ENCODE measurements at places on chromosomes 5 and 9. TPM values are rescaled to one million over a fixed set of nuclear protein-coding genes. Genes with fewer than 3 reads are reported as not detected.

GRCh38 chr9:8223861-8224260 is 424.3 kb upstream of the DMAC1 start:
- no peak for DNase-seq

DNA sequence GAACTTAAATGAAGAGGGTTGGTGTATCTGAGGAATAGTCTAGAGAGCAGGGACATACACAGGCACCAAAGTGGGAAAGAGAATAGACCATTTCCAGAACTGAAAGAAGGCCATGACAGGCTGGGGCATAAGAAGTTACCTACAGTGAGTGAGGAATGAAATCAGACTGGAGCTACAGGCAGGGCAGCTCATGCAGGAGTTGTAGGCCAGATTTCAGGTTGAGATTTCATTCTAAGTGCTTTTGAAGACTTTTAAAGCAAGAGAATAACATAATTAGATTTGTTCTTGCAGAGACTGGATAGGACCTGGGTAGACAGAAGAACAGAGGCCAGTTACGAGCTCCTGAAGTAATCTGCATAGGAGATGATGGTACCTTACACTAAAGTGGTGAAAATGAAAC is 280.8 kb downstream of the KIAA0825 start:
- DNase-seq, result no peak

DNA sequence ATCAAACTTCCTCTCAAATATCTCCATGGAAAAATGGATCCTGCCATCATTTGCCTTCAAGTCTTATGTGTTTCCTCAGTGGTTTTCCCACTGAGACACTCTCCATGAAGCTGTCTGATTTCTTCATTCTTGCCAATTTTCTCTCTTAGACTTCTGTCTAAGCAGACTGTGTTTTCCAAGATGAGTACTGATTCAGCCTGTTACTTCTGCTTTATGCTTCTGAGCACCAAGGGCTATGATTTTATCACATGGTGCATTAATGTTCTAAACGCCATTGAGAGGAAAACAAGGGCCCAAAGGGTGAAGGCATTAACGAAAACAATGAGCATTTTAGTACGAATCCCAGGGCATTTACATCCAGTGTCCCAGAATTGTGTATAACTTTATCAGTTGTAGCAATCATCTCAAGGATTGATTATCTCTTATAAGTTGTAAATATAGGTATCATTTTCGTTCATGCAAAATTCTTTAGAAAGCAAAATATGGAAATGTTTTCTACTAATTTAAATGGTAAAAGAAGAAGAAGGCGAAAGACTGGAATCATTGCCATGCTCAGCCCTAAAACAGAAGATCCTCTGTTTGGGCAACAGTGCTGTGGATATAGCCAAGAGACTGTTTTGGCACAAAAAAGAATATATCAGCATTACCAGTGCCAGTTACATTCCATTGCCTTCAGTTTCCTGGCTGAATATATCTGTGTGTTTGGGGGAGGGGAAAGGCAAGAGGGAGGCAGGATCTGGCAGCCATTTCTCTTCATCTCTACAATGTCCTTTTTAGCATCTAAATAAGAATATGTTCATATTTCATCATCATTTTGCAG is 537.6 kb downstream of the ANXA1 start:
- DNase-seq, result no peak

GRCh38 chr5:95591490-95591901 is 28.4 kb upstream of the GPR150 start:
- DNase-seq, result no peak

Gene RUFY1
- polyA plus RNA-seq, result 27.9 TPM

Gene COL23A1
- polyA plus RNA-seq, result not detected

Data from naive thymus-derived CD8-positive, alpha-beta T cell (primary cell).